ENCODE measurements at places on chromosomes 1 and 21.

- no peak for DNase-seq
Observed at GRCh38 chr1:58397187-58397820, 149.2 kb downstream of the OMA1 start.

- no peak for DNase-seq
Observed at GRCh38 chr1:48790397-48790796, 13.7 kb upstream of the BEND5 start.

DNA sequence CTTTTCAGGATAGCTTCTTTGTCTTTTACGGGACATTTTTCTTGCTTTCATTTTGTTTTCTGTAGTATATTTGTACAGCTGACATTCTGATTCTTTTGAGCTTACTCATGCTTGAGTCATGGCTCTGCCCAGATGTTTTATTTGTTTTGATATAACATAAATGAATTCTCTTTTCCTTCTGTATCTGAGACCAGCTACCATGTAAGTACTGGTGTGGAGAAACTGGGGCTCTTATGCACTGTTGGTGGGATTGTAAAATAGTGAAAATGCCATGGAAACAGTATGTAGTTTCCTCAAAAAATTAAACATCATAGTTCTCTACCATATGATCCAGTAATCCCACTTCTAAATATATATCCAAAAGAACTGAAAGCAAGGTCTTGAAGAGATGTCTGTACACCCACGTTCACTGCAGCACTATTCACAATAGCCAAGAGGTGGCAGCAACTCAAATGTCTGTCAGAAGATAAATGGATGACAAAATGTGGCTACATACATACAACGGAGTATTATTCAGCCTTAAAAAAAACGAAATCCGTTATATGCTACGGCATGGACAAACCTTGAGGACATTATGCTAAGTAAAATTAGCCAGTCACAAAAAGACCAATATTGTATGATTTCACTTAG, 61.4 kb downstream of the EIF2B3 start:
- DNase-seq, result peak; percentile 4

DNA sequence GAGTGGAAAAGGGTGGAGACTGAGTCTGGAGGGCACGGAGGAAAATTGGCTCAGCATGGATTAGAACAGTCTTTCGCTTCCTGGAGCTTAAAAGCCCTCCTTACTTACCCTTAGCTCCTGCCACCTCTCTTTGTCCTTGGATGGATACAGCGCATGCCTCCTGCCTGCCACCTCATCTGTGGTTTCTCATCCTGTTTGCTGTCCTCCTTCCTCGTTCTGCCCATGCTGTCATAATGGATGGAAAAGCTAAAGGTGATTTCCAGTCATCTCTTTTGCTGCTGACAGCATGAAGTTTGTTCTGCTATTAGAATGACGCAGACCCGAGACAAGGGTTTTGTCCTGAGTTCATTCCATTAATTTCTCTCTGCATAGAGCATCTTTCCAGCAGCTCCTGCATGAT, 425.9 kb downstream of the KIF26B start:
- no peak for DNase-seq

DNA sequence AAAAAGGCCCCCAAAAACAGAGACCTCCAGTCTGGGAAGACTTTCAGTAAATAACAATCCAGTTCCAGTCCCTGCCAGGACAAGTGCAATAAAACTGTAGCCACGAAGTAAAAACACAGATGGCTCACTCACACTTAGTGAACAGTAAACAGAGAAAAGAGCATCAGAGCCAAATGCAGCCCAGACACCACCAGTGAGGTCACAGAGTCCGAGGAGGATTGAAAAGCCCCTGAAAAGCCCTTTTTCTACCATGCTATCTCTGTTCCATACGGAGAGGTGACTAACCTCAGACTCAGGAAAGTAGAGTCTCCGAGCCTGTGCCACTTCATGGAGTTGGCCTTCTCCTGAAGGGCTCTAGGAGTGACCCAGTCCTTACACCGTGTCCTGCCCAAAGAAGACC, 84.5 kb downstream of the COLGALT2 start:
- no peak for DNase-seq

- DNase-seq, result no peak
Observed at GRCh38 chr1:210200124-210200736, 32.4 kb upstream of the SERTAD4 start.

- DNase-seq, result no peak
Observed at GRCh38 chr1:41024953-41025352, 3.4 kb upstream of the SLFNL1 start.

DNA sequence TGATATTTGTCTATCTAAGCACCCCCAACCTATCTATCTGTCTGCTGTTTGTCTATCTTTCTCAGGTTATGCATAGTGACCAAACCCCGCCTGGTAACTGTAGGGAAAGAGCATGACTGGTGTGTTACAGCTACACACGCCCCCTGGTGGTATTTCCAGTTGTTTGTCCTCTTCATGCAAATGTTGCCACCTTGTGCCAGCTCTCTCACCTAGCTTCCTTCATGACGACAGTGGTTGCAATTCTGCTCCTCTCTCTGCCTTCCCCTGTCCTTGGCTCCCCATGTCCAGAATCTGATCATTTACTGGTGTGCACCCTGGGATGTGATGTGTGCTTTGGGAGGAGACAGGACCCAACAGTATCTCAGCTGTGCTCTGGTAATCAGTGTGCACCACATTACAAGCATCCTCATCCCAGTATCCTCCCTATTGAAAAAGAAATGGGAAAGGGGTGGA, 8.1 kb upstream of the INKA2 start:
- peak; percentile 73 for DNase-seq

- DNase-seq, result no peak
Observed at GRCh38 chr1:155860970-155861510, 1.7 kb downstream of the SYT11 start.

All from stimulated activated CD4-positive, alpha-beta T cell treated with anti-CD3 and anti-CD28 coated beads, Interleukin-1b, Interleukin-23, amount 100 ng/mL, for 48 hours (primary cell).